ENCODE measurements at places on chromosomes 1 and 21. TPM values are rescaled to one million over a fixed set of nuclear protein-coding genes. Genes with fewer than 3 reads are reported as not detected.

DNA sequence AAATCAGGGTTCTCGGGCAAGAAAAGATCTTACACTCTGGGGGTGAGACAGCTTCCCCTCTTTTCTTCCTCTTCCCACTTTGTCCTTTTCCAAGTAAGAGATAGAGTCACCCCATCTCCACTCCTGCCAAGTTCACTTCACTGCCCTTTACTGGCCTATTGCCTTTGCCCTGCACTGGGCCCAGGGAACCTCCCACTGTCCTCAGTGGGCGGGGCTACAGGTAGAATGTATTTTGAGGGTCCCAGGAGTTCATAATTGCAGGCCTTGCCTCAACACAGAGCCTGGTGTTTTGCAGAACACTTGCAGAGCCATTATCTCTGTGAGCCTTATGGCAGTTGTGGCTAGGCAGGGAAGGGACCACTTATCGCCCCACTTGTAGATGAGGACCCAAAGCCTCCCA is 3.3 kb downstream of the AMPD2 start:
- no peaks in the 10 kb centered on the region for H3K36me3 ChIP-seq
- DNase-seq = no peak
- peaks cover 15% of the 10 kb centered on the region for H3K4me1 ChIP-seq
- H3K27me3 ChIP-seq = no peaks in the 10 kb centered on the region
- no peak overlapping the region for H3K4me3 ChIP-seq

DNA sequence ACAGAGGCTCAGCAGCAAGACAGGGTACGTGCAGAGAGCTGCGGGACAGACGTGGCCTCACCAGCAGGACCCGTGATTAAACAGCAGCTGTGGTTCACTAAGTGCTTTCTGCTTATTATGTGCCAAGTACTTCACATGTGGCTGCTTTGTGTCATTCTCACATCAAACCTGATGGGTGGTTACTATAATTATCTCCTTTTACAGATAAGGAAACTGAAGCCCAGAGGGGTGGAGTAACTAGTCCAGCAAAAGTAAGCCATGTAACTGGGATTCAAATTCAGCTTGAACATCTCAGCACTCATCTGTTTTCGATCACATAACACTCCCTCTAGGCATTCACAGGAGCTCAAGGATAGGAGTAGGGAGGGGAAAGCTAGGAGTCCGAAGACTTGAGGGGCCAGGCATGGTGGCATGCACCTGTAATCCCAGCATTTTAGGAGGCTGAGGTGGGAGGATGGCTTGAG is 50.8 kb upstream of the CLIC4 start:
- H3K4me3 ChIP-seq = no peak overlapping the region
- H3K4me1 ChIP-seq = no peaks in the 10 kb centered on the region
- no peaks in the 10 kb centered on the region for H3K27me3 ChIP-seq
- H3K27ac ChIP-seq = no peak overlapping the region
- no peak for DNase-seq
- H3K36me3 ChIP-seq = no peaks in the 10 kb centered on the region

GRCh38 chr1:213070406-213070805 is 19.4 kb downstream of the RPS6KC1 start:
- no peaks in the 10 kb centered on the region for H3K27me3 ChIP-seq
- no peak for DNase-seq
- H3K4me1 ChIP-seq = no peaks in the 10 kb centered on the region

DNA sequence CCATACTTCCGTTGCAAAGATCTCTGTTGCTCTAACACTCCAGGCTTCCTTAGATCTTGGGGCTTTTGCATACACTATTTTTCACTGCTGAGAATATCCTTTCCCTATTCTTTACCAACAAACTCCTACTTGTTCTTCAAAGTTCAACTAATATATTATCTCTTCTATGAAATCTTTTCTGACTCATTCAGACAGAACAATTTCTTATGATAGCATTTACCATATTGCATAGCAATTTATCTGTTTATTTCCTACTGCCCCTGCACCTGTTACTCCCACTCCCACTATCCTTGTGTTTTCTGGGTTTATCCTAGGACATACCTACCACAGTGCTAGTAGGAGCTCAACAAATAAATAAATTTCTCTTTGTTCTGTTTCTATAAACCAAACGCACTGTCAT is 11.0 kb downstream of the GADD45A start:
- no peak for DNase-seq
- no peak overlapping the region for H3K27ac ChIP-seq
- H3K4me3 ChIP-seq = no peak overlapping the region
- no peaks in the 10 kb centered on the region for H3K36me3 ChIP-seq

DNA sequence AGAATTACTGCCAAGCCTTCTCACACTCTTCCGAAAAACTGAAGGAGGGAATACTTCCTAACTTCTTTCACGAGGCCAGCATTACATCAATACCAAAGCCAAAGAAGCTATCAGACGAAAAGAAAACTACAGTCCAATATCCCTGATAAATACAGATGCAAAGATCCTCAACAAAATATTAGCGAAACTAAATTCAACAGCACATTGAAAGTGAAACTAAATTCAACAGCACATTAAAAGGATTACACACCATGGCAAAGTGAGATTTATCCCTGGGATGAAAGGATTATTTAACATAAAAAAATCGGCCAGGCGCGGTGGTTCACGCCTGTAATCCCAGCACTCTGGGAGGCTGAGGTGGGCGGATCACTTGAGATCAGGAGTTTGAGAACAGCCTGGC is 176.8 kb downstream of the FAF1 start:
- no peak overlapping the region for H3K4me3 ChIP-seq
- DNase-seq = no peak
- no peaks in the 10 kb centered on the region for H3K27me3 ChIP-seq
- H3K36me3 ChIP-seq = no peaks in the 10 kb centered on the region

DNA sequence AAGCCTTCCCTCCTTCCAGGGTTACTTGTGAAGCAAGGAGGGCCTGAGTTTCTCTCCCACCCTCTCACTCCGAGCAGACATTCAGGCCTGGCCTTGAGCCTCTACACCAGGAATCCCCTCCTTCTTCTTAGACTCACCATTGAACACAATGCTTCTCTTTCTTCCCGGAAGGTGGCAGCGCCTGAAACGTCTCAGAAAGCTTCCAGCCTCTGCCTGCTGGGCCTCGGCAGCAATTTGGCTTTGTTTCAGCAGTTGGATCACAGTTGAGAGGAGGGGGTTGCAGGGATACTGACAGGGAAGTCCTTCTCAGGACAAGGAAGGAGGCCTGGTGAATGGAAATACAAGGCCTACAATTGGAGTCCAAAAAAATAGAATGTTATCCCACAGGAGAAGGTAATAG is 6.3 kb downstream of the CLDN8 start:
- DNase-seq = no peak
- H3K27me3 ChIP-seq = no peaks in the 10 kb centered on the region
- no peak overlapping the region for H3K27ac ChIP-seq
- H3K36me3 ChIP-seq = no peaks in the 10 kb centered on the region

- no peaks in the 10 kb centered on the region for H3K36me3 ChIP-seq
- H3K27ac ChIP-seq = no peak overlapping the region
- H3K4me3 ChIP-seq = no peak overlapping the region
- no peaks in the 10 kb centered on the region for H3K4me1 ChIP-seq
These were observed 40.4 kb upstream of the RPL11 start for GRCh38 chr1:23651069-23651808.

- no peaks in the 10 kb centered on the region for H3K36me3 ChIP-seq
- no peak overlapping the region for H3K27ac ChIP-seq
- no peak overlapping the region for H3K4me3 ChIP-seq
- no peak for DNase-seq
These were observed 98.7 kb downstream of the DAB1 start for GRCh38 chr1:57325117-57325516.

The LENEP gene
- total RNA-seq = not detected
